ENCODE measurements at places on chromosomes 3 and 15. TPM values are rescaled to one million over a fixed set of nuclear protein-coding genes. Genes with fewer than 3 reads are reported as not detected.

FILIP1L gene
- not detected for total RNA-seq

DNA sequence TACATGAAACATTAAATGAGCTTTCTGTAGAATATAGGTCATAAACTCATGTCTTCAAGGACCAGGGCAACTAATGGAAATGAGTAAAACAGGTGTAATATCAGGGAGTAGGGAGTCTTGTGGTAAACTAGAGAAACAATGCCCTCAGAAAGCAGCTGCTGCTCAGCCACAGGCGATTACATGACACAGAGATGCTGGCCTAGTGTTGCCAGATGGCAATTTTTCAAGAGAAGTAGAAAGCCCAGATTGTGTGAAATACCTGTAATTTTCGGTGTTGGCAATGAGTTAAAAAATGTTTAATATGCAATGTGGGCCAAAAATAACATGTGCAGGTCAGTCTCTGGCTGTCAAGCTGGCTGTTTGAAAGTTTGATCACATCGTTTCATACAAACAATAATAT is 23.4 kb downstream of the NCEH1 start:
- H3K4me1 ChIP-seq = peaks cover 4% of the 10 kb centered on the region
- no peaks in the 10 kb centered on the region for H3K27me3 ChIP-seq
- no peak for DNase-seq
- H3K4me3 ChIP-seq = no peak overlapping the region

DNA sequence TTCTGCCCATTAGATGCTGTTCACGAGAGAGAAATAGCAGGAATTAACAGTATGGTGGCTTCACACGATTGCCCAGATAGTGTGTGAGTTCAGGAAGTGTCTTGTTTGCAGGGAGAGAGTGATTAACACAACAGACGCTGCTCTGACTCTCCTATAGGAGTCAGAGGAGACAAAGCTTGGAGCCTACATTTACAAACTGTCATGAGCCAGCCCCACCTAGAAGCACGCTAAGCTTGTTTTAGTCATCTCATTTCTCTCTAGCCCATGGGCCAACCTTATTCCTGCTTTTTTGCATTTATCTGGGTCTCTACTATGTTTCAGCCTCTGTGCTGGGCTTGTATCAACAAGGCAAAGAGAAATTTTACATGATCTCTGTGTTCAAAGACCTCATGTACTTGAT is 128.3 kb upstream of the BFSP2 start:
- no peak overlapping the region for H3K4me3 ChIP-seq
- no peaks in the 10 kb centered on the region for H3K36me3 ChIP-seq
- H3K4me1 ChIP-seq = no peaks in the 10 kb centered on the region
- H3K27me3 ChIP-seq = no peaks in the 10 kb centered on the region
- H3K27ac ChIP-seq = no peak overlapping the region

DNA sequence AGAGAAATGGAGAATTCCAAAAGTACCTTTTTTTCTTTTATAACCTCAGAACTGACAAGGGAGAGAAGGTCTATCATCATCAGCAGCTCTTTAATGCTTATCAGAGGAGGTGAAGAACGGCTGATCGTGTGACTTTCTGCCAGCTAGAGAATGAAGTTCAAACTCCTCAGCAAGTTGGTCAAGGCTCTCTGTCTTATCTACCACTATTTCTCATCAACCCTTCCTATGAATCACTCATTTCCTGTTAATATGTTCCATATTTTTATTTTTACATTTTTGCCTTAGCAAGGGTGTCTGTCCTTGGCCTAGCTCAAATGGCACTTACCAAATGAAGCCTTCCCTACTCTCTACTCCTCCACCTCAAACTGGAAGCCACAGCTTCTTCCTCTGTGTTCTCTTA is 73.1 kb upstream of the TSPAN3 start:
- peaks cover 2% of the 10 kb centered on the region for H3K36me3 ChIP-seq
- H3K4me1 ChIP-seq = peaks cover 6% of the 10 kb centered on the region
- H3K27ac ChIP-seq = peak overlapping the region; percentile 25
- H3K4me3 ChIP-seq = no peak overlapping the region
- no peak for DNase-seq

DNA sequence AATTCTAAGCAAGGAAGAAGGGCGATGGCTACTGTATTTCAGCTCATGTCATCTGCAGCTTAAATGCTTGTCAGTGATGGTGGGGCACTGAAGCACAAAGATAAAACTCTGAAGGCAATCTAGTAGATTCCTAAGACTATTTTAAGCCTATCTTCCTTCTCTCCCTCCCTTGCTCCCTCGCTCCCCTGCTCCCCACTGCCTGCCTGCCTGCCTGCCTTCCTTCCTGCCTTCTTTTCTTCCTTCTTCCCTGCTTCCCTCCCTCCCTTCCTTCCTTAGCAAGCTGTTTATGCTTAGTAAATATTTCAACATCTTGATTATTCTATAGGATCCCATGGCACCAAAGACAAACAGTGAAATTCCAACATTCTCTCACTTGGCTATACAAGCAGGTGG is 99.6 kb downstream of the OXSM start:
- H3K4me3 ChIP-seq = no peak overlapping the region
- no peaks in the 10 kb centered on the region for H3K27me3 ChIP-seq
- no peaks in the 10 kb centered on the region for H3K36me3 ChIP-seq
- no peaks in the 10 kb centered on the region for H3K4me1 ChIP-seq

- no peaks in the 10 kb centered on the region for H3K27me3 ChIP-seq
- H3K4me3 ChIP-seq = no peak overlapping the region
- H3K36me3 ChIP-seq = no peaks in the 10 kb centered on the region
- DNase-seq = no peak
- peaks cover 3% of the 10 kb centered on the region for H3K4me1 ChIP-seq
Measured at GRCh38 chr15:39084674-39085530, 496.0 kb upstream of the THBS1 start.

TICRR gene
- 0.13 TPM for total RNA-seq

DNA sequence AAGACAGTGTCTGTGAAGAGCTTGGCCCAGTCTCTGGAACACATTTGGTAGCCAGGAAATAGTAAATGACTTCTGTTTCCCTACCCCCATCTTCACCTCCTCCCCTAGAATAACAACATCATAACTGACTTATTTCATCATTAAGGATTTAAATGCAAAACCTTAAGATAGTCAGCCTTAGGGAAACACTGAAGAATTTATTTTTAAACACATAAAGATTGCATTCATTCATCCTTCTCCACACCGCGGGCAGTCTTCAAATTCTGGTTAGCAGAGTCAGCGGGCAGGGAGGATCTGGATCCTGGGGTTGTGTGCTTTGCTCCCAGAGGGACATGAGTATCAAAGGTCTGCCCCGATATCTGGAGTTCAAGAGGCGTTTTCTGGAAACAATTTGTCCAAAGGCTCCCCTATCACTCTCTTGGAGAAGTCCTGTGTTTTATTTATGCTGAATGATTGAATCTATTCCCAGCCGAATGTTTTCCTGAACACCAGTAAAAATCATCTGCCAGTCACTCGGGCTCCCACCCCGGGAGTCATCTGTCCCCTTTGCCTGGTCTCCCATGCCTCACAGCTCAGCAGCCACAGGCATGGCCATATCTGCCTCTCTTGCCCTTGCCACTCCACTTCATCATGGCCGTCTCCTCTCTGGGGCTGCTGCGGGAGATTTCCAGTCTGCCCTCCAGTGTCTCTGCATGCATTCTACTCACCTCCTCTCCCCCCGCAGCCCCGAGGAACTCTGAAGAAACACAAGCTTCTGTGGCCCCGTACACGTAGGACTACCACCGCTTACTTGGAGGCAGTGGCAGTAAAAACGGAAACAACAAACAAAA is 234.7 kb upstream of the CTDSPL start:
- H3K36me3 ChIP-seq = no peaks in the 10 kb centered on the region
- no peak for DNase-seq
- H3K27ac ChIP-seq = no peak overlapping the region

UBL7 gene
- total RNA-seq = 29.0 TPM

GRCh38 chr3:145842294-145842902 is 318.6 kb downstream of the PLOD2 start:
- no peak for DNase-seq
- no peaks in the 10 kb centered on the region for H3K27me3 ChIP-seq
- no peaks in the 10 kb centered on the region for H3K36me3 ChIP-seq
- no peaks in the 10 kb centered on the region for H3K4me1 ChIP-seq
- H3K4me3 ChIP-seq = no peak overlapping the region

- no peaks in the 10 kb centered on the region for H3K36me3 ChIP-seq
- no peak overlapping the region for H3K27ac ChIP-seq
- H3K4me3 ChIP-seq = no peak overlapping the region
- H3K27me3 ChIP-seq = no peaks in the 10 kb centered on the region
Measured at GRCh38 chr15:23397779-23398178, 43.2 kb downstream of the GOLGA8S start.

DNA sequence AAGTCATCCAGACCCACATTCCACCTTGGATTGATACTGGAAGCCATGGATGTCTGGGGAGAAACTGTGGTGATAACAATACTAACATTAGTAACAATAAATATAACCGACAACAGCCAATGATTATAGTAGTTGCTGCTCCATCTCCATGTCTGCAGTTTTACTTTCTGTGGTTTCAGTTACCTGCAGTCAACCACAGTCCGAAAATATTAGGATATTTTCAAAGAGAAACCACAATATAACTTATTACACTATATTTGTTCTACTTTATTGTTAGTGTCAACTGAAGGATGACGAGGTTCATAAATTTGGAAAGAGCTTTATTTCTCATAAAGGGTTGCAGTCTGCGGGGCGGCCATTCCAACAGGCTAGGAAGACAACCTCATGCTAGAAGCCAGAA is 2.6 kb upstream of the NSMCE3 start:
- H3K27me3 ChIP-seq = no peaks in the 10 kb centered on the region
- DNase-seq = no peak
- peaks cover 9% of the 10 kb centered on the region for H3K4me1 ChIP-seq
- H3K27ac ChIP-seq = no peak overlapping the region

DNA sequence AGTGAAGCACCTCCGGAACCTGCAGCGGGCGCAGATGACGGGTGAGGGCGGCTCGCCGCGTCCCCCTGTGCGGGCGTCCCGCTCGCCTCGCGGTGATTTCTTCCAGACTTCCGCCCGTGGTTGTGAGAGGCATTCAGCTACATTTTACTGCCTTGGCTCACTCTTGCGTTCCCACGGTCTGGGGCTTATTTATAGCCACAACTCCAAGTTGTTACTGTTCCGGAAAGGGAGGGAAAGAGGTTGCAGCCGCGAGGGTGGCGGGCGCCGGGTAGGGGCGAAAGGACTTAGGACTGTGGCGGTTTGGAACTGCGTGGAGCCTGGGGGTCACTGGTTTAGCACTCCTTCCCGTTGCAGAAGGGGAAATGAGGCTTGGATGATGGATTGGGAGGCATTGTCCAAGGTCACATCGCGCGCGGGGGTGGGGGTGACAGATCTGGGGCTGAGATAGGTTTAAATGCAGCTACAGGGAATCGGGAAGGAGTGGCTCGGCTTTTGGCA is 1.1 kb downstream of the HES1 start:
- peak; percentile 31 for DNase-seq
- H3K27ac ChIP-seq = peak overlapping the region; percentile 34
- H3K36me3 ChIP-seq = no peaks in the 10 kb centered on the region
- peaks cover 55% of the 10 kb centered on the region for H3K4me1 ChIP-seq

DNA sequence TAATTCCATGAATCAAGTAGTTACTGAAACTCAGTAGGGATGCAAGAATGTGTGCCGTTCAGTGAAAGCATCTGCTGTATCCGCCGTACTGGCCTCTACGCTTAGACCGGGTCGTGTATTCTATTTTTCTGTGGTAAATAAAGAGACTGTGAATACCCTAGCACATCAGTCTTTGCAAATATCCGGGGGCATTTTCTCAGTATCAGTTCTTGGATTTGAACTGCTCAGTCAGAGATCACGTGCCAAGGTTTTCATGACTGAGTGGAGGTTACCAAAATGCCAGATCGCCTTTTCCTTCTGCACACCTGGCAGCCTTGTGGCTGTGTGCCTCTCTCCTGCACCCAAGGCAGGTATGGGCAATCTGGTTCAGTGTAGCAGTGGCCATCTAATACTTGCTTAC is 377.0 kb downstream of the OCA2 start:
- H3K36me3 ChIP-seq = no peaks in the 10 kb centered on the region
- no peak overlapping the region for H3K27ac ChIP-seq
- no peaks in the 10 kb centered on the region for H3K27me3 ChIP-seq
- H3K4me1 ChIP-seq = no peaks in the 10 kb centered on the region
- H3K4me3 ChIP-seq = no peak overlapping the region

SLC27A2 gene
- 0.50 TPM for total RNA-seq

- no peak overlapping the region for H3K27ac ChIP-seq
- H3K4me1 ChIP-seq = no peaks in the 10 kb centered on the region
- H3K36me3 ChIP-seq = no peaks in the 10 kb centered on the region
- no peak for DNase-seq
Measured at GRCh38 chr3:55085231-55085630, 157.4 kb upstream of the LRTM1 start.

DNA sequence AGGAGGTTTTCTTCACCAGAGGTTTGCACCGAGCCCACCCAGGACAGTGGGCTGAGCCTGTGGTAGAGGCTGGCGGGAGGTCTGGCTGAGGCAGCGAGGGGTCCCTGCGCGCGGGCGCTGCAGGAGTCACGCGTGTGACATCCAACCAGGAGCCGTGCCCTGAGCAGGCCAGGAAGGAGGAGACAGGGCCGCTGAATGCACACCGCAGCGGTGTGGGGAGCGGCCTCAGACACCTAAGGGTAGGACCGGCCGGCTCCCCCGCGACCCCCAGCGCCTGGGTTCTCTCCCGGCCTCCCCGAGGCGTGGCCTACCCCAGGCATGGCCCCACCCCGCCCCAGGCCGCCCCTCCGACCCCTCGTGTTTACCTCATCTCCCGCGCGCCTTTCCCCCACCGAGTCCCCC is 412 bp downstream of the SLC41A3 start:
- H3K4me3 ChIP-seq = peak overlapping the region; percentile 55
- H3K4me1 ChIP-seq = peaks cover 14% of the 10 kb centered on the region
- peak; percentile 28 for DNase-seq
- H3K27me3 ChIP-seq = no peaks in the 10 kb centered on the region
- peak overlapping the region; percentile 52 for H3K27ac ChIP-seq
- no peaks in the 10 kb centered on the region for H3K36me3 ChIP-seq

RMDN3 gene
- total RNA-seq = 72.0 TPM

DNA sequence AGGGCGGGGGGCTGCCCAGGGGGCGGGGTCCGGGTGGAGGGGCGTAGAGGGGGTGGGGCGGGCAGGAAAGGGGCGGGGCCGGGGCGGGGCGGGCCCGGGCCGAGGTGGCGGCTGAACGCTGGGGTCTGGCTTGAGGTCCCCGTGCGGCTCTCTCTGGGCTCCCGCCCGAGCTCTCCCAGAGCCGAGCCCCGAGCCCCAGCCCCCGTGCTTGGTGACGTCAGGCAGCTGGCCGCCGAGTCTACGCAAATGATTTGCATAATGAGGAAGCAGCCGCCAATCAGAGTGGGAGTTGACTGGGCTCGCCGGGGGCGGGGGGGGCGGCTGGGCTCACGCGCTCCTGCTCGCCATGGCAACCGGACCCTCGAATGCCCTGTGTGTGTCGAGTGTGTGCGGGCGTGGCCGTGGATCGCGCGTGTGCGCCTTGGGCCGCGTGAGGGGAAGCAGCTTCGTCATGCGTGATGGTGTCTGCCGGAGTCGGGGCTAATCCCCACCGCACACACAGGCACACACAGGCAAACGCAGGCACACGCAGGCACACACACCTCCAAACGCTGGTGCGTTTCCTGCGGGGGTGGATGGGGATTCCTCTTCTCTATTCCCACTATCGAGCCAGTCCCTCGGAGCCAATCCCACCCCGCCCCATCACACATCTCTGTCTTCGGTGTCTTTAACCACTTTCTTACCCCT is at the start of gene CELF6:
CELF6 (minus strand) TSS at position 173 of the 687 bp plus-strand sequence. CDS start 283 bp downstream, outside the sequence.
- peaks cover 15% of the 10 kb centered on the region for H3K4me1 ChIP-seq
- no peaks in the 10 kb centered on the region for H3K27me3 ChIP-seq
- H3K27ac ChIP-seq = no peak within 1 kb of the TSS
